ENCODE measurements at places on chromosomes 12 and 14.

DNA sequence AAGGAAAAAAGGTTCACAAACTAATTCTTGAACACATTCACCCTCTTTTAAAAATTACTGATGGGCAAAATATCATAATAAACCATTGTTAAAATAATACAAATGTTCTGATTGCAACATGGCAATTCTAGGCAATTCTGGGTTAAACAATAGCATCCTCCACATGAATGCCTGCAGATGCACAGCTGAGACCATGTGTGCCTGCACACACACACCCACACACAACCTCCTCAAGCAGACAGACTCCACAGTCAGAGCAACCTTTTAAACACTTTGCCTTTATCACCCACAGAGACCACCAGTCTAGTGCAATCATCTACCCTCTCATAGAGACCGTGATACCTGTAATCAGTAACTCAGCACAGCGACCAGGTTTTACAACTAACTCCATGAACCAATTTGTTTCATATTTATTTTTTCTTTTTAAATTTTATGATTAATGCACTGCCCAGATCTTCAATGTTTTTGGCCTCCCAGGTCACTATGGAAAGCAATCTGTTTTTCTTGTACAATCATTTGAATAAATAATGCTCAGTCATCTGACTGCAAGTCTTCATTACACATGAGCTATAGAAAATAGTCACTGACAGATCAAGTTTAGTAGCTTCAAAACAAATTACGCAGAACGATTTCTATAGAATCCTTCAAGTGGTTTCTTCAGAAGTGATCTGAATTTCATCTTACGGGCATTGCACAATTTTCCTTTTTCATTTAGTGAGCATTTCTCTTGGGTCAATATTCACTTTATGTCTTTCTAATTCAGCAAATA, 105.8 kb downstream of the PRKD1 start:
- no peak for DNase-seq

DNA sequence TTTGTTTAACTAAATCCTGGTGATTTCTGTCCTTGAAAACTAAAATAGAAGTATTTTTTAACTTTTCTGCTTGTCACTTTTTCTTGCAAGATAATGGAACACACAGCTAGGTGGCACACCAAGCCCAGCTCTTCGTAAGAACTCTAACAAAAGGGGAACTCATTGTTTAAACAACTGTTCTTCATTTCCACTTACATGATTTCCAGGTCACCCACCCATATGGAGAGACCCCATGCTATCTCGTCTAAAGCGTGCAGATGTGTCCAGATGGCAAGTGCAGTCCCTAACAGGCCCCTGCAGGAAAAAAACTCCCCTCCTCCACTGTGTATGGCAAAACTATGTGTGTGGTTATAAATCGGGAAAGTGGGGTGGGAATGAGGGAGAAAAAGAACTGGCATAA, 43.3 kb upstream of the NT5DC3 start:
- DNase-seq = peak; percentile 7

DNA sequence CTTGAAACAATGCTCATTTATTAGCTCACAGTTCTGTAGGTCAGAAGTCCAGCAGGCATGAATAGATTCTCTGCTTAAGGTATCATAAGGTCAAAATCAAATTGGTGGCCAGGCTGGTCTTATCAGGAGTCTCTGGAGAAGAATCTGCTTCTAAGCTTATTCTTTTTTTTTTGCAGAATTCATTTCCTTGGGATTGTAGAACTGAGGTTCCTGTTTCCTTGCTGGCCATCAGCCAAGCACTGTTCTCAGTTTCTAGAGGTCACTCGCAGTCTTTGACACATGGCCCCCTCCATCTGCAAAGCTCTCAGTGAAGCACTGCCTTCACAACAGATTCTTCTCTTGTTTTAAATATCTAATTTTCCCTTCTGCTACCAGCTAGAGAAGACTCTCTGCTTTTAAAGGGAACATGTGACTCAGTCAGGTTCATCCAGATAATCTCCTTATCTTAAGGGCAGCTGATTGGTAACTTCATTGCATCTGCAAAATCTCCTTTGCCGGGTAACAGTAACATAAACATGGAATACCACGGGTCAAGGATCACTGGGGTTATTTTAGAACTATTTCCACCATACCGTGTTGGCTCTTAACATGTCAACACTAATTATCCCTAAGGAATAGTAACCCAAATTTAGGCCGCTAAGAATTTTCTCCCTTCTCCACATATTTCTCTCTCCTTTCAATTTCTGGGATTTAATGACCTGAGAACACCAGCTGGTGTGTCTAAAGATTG, 25.3 kb downstream of the RHOJ start:
- DNase-seq = no peak

DNA sequence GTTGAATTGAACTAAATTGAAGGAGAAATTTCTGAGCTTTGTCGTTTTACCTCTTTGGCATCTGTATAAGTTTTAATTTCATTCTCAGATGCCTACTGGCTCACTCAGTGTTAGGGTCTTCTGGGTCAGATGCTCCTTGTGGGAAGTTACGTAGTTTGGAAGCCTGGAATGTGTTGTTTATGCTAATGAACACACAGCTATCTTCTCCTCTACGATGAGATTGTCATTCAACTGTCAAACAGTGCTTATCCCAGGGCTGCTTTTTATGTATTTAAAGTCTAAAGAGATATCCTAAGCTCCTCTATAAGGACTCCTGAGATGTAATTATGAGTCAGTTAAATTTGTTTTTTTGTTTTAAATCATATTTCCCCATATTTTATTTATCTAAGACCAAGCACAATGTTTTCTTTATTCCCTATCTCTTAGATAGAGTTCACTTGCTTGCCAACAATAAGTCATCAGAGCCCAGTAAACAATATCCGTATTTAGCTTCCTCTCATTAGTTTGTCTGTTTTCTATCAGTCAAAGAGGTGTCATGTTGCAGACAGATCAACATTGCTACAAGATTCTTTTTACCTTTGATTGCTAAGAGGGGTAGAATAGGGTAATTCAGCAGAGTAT, 368.0 kb upstream of the PDE3A start:
- DNase-seq = no peak

DNA sequence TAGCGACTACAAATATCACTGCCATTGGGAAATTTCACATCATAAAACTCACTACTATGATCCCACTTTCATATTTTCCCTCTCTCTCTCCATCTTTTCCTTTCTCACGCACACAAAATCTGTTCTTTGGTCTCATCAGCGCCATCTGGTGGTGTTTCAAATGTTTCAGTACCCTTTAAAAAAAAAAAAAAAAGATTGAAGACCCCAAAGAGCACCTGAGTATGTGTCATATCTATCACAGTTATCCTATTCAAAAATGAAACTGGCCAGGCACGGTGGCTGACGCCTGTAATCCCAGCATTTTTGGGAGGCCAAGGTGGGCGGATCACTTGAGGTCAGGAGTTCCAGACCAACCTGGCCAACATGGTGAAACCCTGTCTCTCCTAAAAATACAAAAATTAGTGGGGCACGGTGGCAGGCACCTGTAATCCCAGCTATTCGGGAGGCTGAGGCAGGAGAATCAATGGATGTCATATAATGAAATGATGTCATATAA, 72.4 kb downstream of the TTC9 start:
- DNase-seq = peak; percentile 36

DNA sequence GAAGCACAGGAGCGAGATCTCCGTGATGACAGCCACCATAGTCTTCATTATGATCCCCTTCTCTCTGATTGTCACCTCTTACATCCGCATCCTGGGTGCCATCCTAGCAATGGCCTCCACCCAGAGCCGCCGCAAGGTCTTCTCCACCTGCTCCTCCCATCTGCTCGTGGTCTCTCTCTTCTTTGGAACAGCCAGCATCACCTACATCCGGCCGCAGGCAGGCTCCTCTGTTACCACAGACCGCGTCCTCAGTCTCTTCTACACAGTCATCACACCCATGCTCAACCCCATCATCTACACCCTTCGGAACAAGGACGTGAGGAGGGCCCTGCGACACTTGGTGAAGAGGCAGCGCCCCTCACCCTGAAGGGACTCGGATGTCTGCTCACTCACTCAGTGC, 775 bp downstream of the OR10P1 start:
- DNase-seq = no peak

GRCh38 chr12:116153113-116153512, 124.4 kb downstream of the MED13L start:
- no peak for DNase-seq

- peak; percentile 7 for DNase-seq
Observed at GRCh38 chr12:118055144-118055557, 5.8 kb downstream of the WSB2 start.

GRCh38 chr14:49623387-49623786, 2.8 kb downstream of the MGAT2 start:
- no peak for DNase-seq

DNA sequence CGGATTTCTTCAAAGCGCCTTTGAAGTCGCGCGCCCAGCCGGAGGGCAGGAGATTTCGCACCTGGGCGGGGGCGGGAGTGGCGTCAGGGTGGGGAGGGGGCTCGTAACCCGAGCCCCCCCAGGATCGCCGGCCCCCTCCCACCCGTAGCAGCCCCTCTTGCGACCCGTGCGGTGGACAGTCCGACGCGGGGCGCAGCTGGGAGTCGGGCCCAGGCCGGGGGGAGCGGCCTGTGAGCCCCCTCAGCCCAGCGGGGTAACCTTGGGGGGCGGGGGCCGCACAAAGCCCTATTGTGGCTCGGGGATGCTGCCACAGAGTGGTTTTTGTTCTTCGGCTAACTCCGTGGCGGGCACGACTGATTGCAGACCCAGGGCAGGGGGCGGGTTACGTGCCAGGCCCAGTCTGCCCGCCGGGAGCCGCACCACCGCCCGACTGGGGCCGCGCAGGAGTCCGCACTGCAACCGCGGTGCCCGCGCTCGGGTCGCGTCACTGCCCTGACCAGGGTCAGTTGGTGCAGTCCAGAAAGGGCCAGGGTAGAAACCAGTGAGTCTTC, 4.2 kb upstream of the AAAS start:
- peak; percentile 87 for DNase-seq

- no peak for DNase-seq
Observed at GRCh38 chr12:48999371-49000131, at the start of gene DDN. Gene DDN, minus strand, starts transcription at chr12:48999375. Its CDS starts 88 bp downstream, at chr12:48999287.

DNA sequence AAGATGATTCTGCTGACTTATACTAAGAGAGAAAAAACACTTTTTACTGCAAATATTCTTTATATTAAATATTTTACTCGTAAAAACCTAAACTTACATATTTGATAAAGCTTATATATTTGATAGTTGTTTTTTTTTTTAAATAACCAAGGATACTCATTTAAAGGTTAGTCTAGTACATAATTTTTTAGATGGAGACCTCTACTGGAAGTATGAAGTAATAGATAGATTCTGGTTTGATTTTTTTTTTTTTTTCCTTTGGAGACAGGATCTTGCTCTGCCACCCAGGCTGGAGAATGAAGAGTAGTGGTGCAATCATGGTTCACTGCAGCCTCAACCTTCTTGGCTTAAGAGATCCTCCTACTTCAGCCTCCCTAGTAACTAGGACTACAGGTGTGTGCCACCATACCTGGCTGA, 16.4 kb downstream of the ARID2 start:
- no peak for DNase-seq

DNA sequence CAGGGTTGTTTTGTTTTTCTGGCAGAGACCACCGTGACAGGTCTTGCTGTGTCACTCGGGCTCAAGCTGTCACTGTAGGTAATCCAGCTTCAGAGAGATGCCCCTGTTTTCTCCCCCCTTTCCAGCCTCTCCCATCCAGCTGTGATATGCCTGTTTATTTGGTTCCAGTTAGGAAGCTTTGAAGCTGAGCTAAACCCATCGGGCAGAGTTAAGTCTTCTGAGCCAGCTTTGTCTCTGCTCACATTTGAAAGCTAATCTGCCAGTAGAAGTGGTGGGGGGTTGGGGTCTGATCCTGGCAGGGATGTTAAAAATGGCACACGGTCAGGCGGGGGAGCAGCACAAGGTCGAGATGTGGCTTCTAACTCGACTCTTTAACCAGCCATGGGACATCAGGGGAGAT, 130.0 kb downstream of the TSPAN9 start:
- no peak for DNase-seq

DNA sequence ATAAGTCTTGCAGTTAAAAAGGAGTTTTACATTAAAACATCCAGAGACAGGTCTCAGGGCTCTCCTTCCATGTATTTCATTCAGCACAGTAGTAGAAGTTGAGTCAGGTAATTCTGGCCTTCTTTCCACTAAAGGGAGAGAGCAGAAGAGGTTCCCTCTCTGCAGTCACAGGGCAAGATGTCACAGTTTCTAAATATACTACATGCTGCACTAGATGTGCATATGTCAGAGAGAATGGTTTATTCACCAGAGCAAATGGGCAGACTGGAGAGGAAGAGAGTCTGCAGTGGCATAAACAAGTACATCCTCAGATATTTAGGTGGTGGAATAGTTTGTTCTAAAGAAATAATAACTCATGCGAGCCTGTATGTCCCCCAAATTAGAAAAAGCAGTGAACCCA, 132.0 kb downstream of the KICS2 start:
- peak; percentile 14 for DNase-seq

DNA sequence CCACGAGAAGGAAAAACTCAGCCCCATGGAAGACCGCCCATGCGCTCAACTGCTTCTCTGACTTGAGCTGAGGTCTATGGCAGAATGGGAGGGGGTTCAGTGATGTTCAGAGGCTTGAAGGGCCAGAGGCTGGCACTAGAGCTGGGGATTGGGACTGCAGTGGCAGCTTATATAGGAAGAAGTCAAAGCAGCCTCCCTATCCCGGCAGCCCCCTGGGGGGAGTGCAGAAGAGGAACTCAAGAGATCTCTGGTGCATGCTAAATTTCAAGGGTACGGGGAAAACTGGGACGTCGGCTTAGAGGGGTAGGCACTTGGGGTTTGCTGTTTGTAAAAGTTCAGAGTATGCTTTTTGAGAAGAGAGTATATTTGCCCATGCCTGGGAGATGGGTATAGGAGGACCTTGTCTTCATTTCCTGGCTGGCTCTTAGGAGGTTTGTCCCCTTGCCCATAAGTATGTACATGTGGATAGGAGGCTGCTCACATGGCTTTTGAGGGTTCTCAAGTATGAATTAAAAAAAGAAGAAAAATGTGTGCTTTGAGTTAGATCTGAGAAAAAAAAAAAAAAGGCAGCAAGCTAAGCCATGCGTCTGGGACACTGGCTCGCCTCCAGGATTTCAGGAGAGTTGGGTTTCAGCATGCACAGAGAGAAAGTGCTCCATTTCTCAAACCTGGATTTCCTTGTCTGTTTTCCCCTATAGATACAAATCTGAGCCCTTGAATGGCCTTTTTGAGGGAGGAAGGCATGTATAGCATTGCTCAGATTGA, 3.2 kb upstream of the MEG3 start:
- DNase-seq = no peak

GRCh38 chr12:28158353-28158752, 31.9 kb upstream of the CCDC91 start:
- DNase-seq = no peak

DNA sequence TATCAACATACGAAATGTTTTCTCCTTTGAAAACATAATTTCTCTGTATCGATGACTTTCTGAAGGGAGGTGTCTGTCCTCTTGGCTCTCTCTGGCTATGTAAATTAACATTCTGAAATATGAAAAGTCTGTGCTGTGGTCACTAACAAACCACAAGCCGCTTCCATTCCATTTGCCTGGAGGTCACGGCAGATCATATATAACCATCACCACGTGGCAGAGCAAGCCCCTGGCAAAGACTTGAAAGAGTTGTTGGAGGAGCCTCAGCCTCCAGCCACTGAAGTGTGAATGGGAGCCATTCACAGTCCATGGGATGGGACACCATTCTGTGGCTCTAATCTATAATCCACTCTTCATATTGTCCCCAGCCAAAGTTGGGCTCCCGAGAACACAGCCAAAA, 39.6 kb downstream of the CDKL1 start:
- DNase-seq = no peak

Data from midbrain (tissue), 1 donor.